ENCODE measurements at places on chromosomes 3 and 15. TPM values are rescaled to one million over a fixed set of nuclear protein-coding genes. Genes with fewer than 3 reads are reported as not detected.

The ITGA11 gene
- total RNA-seq, result 11.8 TPM

The TRPM1 gene
- not detected for total RNA-seq

DNA sequence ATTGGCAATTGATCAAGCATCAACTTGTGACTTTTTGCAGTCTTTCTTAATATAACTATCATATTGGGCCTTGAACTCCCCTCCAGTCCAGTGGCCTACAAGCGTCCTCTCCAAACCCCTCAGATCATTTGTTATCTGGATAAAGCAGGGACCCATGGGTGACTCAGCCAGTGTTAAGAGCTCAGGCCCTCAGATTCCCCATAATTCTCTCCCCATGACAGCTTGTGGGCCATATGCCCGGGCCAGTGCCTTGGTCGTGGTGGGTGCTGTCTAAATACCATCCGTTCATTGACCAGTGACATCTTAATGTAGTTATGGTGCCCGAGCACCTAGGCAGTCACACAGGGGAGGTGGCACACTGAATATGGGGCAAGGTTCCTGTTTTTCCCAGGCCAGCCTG is 18.1 kb downstream of the MCF2L2 start:
- peaks cover 9% of the 10 kb centered on the region for H3K4me1 ChIP-seq
- DNase-seq, result no peak
- no peak overlapping the region for H3K27ac ChIP-seq
- H3K4me3 ChIP-seq, result no peak overlapping the region
- no peaks in the 10 kb centered on the region for H3K27me3 ChIP-seq

The BFSP2 gene
- total RNA-seq, result not detected

- no peaks in the 10 kb centered on the region for H3K36me3 ChIP-seq
- H3K27me3 ChIP-seq, result no peaks in the 10 kb centered on the region
- no peak for DNase-seq
Measured at GRCh38 chr3:172163320-172163719, 123.9 kb downstream of the FNDC3B start.

The C15orf61 gene
- 13.4 TPM for total RNA-seq

The ACAN gene
- total RNA-seq, result 0.11 TPM

- H3K4me3 ChIP-seq, result no peak overlapping the region
- no peak for DNase-seq
- no peaks in the 10 kb centered on the region for H3K27me3 ChIP-seq
- H3K4me1 ChIP-seq, result no peaks in the 10 kb centered on the region
- H3K36me3 ChIP-seq, result peaks cover 94% of the 10 kb centered on the region
Measured at GRCh38 chr3:108051005-108051404, 39.8 kb downstream of the CD47 start.

DNA sequence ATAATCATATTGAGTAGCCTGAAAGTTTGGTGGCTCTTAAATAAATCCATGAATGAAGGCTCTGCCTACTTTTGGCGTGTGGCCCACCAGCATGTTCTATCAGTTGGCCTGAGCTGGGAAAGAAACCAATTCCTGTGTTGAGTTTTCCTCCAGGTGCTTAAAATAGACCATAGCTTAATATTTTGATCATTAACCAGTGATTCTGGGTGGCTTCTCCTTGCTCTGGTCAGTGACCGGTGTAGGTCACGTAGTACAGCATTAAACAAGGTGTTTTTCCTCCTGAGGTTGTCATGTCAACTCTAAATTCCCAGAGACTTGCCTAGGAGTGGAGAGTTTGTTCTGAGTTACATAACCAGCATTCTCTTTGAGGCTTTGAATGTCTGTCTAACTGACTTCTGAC is 1.3 kb downstream of the HHLA2 start:
- no peak overlapping the region for H3K27ac ChIP-seq
- no peaks in the 10 kb centered on the region for H3K27me3 ChIP-seq
- H3K36me3 ChIP-seq, result no peaks in the 10 kb centered on the region
- DNase-seq, result peak; percentile 26

The CPEB1 gene
- total RNA-seq, result 0.38 TPM

DNA sequence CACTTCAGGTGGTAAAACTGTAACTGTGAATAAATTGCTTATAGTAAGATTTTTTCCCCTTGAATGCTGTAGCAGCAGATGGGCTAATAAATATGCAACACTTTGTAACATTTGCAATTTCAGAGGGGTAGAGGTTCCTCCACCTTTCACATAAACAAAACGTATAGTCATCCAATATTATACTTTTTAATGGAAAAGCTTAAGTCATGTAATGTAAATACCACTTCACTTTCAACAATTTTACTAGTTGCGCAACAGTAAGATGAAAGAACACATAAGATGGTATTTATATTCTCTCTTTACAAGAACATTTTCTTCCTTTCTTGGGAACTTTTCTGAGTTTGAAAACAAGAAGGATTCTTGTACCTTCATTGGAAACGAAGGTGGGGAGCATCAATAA is 56.6 kb upstream of the FAM3D start:
- no peaks in the 10 kb centered on the region for H3K4me1 ChIP-seq
- H3K4me3 ChIP-seq, result no peak overlapping the region
- no peaks in the 10 kb centered on the region for H3K36me3 ChIP-seq
- no peaks in the 10 kb centered on the region for H3K27me3 ChIP-seq
- no peak for DNase-seq
- no peak overlapping the region for H3K27ac ChIP-seq

The LEKR1 gene
- total RNA-seq, result 1.0 TPM

All from heart right ventricle (tissue), 16 donors.